ENCODE measurements at places on chromosomes 7 and 10. TPM values are rescaled to one million over a fixed set of nuclear protein-coding genes. Genes with fewer than 3 reads are reported as not detected.

CDK1 gene
- total RNA-seq, result 40.9 TPM

ANLN gene
- 64.2 TPM for total RNA-seq

SLC26A4 gene
- 0.99 TPM for total RNA-seq

ATRNL1 gene
- total RNA-seq, result 0.47 TPM

TMEM140 gene
- 8.3 TPM for total RNA-seq

SCART1 gene
- total RNA-seq, result 1.3 TPM

WEE2 gene
- total RNA-seq, result not detected
